Skeletal muscle cell (primary cell): ENCODE measurements at places on chromosomes 2 and 18.

DNA sequence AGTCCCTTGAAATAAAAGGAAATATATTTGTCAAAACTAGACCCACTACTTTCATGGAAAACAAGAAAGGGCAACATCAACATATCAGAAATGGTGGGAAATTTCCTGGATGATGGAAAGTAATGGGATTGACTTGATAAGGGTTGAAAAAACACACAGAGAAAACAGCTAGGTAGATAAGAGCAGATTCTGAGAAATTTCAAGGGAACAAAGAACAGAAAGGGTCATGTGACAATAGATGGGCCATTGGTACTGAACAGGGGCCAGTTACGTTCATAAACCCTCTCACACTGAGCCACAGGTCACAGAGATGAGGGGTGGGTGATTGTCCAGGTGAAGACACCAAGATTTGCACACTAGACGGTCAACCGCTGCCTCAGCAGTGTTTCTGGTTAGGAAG is 98.7 kb downstream of the QPCT start:
- no peak for DNase-seq

GRCh38 chr18:58310517-58310916 is 266.5 kb downstream of the NEDD4L start:
- peak; percentile 12 for DNase-seq

DNA sequence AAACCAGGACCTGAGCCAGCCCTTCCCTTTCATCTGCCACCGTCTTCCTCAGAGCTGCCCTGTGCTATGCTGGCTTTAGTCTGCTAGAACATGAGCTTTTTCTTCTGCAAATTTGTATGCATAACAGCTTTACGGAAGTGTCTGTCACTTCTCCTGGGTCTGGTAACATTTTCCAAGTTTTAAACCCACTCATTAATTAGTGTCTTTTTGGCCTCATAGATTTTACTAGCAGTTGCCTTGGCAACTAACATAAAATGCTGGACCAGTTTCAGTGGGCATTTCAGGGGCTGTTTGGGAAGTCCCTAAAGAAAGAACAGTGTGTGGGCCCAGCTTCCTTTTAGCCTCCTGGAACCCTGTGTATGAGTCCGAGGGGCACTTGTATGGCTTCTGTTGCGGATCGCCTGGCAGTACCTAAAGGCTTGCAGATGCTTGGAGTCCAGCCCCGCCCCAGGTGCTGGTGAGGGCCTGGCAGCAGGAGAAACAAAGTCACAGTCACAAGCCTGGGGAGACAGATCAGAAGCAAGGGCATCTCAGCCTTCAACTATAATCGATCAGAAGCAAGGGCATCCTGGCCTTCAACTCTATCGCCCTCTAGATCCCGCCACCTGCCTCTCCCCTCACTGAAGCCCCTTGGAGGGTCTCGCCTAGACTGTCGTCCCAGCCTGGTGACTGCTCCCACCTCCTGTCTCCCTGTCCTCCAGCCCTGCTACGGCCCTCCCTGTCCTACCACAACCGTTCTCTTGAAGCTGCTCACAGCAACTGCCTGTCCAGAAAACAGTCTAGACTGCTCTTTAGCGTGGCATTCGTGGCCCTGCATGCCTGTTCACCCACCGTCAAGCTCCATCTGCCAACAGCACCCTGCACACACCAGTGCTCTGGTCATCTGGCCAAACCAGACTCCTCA is 36.8 kb upstream of the MAPRE3 start:
- DNase-seq: no peak

- DNase-seq: peak; percentile 97
Measured at GRCh38 chr18:40355726-40356125, 1599.3 kb upstream of the PIK3C3 start.

DNA sequence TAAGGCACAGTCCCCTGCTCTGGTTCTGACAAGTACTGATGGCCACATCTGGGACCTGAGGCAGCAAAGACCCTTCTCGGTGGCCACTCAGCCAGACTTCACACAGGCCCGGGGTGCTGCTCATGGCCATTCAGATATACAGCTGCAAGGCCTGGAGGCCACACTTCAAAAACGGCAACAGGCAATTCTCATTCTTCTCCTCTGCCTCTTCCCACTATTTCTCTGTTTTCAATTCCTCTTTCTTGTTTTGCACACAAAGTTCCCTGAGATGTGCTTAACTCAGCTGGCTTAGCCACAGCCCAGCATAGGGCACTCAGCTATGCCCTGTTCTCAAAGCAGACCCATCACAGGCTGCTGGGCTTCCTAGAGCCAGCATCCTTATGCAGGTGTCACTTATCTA is 29.9 kb downstream of the PTPN18 start:
- DNase-seq: no peak

DNA sequence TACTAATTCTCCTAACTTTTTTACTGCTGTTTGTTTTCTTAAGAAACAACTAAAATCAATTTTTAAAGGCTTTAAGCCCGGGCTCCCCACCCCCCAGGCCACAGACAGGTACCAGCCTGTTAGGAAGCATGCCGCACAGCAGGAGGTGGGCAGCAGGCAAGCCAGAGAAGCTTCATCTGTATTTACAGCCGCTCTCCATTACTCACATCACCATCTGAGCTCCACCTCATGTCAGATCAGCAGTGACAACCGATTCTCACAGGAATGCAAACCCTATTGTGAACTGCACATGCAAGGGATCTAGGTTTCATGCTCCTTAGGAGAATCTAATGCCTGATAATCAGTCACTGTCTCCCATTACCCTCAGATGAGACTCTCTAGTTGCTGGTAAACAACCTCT is 517.0 kb downstream of the NRXN1 start:
- no peak for DNase-seq

GRCh38 chr2:33411765-33412164 is 64.7 kb upstream of the RASGRP3 start:
- DNase-seq: peak; percentile 63

DNA sequence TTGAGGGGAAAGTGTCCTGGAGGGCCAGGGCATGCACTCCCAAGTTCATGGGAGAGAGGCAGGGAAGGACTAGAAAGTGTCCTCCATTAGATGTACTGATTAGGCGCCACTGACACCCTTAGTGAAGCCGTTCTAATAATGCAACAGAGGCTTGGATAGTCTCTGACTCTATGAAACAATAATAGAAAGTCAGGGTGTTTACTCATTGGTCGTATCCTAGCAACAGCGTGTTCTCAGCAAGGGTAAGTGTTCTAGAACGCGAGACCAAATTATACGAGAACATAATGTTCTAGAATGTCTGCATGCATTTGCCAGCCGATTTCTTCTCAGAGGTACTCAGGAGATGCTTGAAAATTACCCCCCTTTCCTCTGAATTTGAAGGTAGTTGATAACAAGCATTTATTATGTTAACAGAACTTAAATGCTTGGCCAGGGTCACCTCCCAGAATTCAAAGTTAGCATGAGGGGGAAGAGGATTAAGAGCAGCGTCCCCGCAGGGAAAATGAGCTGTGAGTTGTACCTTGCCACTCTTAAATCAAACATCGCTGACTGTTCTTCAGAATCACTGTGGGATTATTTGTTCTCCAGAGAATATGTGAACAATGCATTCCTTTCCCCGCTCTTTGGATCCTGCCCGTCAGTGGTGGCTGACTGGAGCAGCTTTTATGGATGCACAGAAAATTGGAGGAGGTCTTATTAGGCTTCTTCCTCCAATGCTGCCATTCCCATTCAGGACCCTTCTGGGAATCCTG is 33.7 kb upstream of the PDIA6 start:
- no peak for DNase-seq

GRCh38 chr18:12515550-12515949 is 107.8 kb downstream of the PRELID3A start:
- no peak for DNase-seq

- DNase-seq: no peak
Measured at GRCh38 chr2:149329489-149330126, 779 bp upstream of the LYPD6 start.

DNA sequence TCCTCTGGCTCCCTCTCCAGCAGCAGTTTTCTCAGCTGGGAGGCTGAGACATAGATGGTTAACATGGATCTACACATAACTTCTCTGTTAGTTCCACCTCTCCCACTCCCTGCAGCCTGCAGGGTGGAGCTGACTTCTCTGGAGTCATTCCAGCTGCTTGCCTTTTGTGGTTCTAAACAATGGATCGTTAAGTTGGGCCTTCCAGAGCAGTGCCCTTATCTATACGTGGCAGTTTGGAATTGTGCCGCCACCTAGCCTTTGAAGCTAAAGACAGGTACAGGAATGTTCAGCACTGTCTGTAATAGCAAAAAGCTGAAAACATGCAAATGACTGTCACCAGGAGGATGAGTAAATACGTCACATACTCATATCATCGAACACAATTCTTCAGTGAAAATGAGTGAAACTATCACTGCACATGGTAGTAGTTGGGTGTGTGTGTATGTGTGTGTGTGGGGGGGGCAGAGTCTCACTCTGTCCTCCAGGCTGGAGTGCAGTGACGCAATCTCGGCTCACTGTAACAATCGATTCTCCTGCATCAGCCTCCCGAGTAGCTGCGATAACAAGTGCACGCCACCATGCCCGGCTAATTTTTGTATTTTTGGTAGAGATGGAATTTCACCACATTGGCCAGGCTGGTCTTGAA is 50.3 kb downstream of the SH2D6 start:
- DNase-seq: peak; percentile 20

- DNase-seq: no peak
Measured at GRCh38 chr2:216768908-216769411, 73.6 kb upstream of the IGFBP5 start.

- no peak for DNase-seq
Measured at GRCh38 chr2:214255046-214255445, 155.8 kb upstream of the VWC2L start.
